ENCODE measurements at places on chromosomes 6 and 20.

- DNase-seq: no peak
Measured at GRCh38 chr6:132446141-132446854, 45.0 kb upstream of the MOXD1 start.

- no peak for DNase-seq
Measured at GRCh38 chr6:43724354-43724753, 36.8 kb upstream of the MRPS18A start.

- no peak for DNase-seq
Measured at GRCh38 chr6:73515204-73515655, 5.6 kb downstream of the EEF1A1 start.

- no peak for DNase-seq
Measured at GRCh38 chr6:106090001-106090400, 3.9 kb downstream of the PRDM1 start.

- no peak for DNase-seq
Measured at GRCh38 chr20:38129248-38129865, 35.7 kb downstream of the TGM2 start.

- no peak for DNase-seq
Measured at GRCh38 chr20:50170549-50171220, 17.2 kb upstream of the PEDS1 start.

- no peak for DNase-seq
Measured at GRCh38 chr6:9437836-9438235, 977.0 kb downstream of the TFAP2A start.

DNA sequence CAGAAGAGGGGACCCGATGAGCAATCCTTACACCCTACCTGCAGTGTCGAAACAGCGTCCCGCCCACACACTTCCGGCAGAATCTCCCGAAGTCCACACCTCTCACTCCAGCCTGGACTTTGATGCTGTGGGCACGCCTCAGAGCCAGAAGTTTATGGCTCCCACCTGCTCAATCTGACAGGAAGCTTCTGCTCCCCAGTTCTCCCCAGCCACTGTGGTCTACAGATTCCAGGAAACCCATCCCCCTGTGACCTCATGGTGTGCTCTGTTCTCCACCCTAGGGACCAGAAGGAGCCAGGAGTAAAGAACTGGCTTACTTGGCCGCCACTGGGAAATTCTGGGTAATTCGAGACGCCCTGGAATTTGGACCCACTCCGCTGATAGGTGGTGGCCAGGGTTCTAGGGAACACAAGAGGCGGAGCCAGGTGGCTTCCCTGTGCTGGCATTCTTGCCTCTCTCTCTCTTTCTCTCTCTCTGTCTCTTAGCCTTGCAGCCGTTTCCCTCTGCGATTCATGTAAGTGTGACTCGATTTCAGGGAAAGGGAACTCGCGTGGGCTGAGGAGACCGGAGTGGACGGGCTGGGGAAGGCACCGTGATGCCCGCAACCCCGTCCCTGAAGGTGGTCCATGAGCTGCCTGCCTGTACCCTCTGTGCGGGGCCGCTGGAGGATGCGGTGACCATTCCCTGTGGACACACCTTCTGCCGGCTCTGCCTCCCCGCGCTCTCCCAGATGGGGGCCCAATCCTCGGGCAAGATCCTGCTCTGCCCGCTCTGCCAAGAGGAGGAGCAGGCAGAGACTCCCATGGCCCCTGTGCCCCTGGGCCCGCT is at the start of gene TRIM15:
Gene TRIM15 (plus strand): TSS at position 457 of the 828 bp plus-strand sequence. CDS start 139 bp downstream, at position 596.
- peak; percentile 18 for DNase-seq

- DNase-seq: no peak
Measured at GRCh38 chr6:151130329-151130728, 109.4 kb upstream of the AKAP12 start.

- no peak for DNase-seq
Measured at GRCh38 chr20:34710568-34710839, 6.4 kb downstream of the TP53INP2 start.

DNA sequence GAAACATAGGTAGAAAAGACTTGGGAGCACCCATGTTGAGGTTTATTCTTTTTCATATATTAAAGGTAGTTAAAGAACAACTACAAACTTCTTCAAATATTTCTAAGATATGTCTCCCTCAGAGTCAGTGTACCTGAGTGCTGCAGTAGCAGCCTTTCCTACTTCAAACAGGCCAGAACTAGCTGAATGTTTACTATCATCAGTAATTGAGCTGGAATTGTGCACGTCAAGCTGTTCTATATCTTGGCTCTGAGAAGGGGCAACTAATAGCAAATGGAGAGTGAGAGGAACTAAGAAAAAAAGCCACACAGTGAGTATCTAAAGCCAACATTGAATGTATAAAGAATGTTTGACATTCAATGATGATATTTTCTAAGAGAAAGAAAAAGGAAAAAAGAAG is 21.7 kb downstream of the MTCL3 start:
- no peak for DNase-seq

DNA sequence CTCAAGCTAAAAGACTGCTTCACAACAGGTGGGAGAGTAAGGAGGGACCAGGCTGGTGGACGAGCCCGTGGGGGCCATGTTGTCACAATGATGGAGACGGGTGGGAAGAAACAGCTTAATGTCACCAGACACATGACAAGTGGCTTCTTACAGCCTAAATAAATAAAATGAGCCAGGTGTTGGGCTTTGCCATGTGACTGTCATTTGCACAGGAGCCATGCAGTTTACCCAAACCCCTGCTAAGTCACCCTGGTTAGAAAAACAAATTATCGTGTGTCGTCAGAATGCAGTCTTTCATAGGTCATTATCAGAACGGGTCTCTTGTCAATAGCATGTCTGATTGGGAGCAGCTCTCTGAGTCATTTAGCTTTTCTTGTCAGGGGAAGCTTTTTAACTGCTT is 18.5 kb downstream of the BTBD3 start:
- DNase-seq: no peak

GRCh38 chr6:29752451-29753308 is 29.4 kb downstream of the HLA-F start:
- peak; percentile 70 for DNase-seq

- DNase-seq: no peak
Measured at GRCh38 chr6:30885481-30885998, 1.2 kb downstream of the DDR1 start.

- no peak for DNase-seq
Measured at GRCh38 chr6:111381728-111382127, 101.3 kb downstream of the REV3L start.

DNA sequence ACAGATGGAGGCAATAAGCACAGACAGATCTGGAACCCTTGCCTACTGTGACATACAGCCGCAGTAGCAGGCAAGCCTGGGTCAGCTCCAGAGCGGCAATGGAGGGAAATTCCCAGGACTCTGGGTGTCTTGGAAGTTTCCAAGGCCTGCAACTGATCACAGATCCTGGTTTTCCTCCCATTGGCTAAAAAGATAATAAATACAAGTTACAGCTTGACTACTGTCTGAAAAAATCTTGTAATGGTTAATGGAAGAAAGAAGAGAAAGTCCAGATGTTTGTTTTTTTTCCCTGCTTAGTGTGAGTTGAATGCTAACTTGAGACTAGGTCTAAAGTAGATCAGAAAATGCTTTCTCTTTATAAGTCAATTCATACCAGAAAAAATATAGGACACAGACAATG is 307.6 kb downstream of the ALDH8A1 start:
- DNase-seq: no peak

DNA sequence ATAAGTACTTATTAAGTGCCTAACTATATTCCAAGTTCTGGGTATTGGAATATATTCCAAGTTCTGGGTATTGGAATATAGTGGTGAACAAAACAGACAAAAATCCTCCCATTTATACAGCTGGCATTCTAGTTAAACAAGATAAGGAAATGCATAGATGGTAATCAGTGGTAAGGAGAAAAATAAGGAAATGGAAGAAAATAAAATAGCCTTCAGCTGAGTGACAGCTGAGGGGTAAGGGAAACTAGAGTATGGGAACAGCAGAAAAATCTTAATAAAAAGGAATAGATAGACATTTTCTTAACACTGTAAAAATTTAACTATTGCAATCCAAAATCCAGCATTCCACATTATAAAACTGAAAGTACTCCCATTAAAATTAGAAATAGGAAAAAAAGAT is 17.2 kb upstream of the WFDC10A start:
- DNase-seq: no peak

DNA sequence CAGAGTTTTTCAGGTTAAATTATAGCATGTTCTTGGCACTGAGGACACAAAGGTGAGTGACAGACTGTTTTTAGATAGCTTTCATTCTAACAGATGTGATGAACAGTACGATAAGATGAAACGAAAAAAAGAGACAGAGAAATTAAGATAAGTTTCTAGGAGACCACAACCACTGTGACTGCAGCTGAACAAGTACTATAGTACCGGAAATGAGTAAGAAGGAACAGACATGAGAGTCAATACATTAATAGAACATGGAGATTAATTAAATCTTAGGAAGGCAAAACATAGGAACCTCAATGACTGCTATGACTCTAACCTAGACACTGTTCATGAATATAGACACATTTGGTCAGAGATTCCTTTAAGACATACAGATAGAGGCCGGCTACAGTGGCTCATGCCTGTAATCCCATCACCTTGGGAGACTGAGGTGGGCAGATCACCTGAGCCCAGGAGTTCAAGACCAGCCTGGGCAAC is 40.2 kb downstream of the HBS1L start:
- DNase-seq: no peak

GRCh38 chr6:12987783-12988182 is 271.2 kb downstream of the PHACTR1 start:
- no peak for DNase-seq

GRCh38 chr20:59772931-59773913 is 160.2 kb downstream of the SYCP2 start:
- no peak for DNase-seq

GRCh38 chr6:144394210-144394609 is 109.1 kb downstream of the UTRN start:
- DNase-seq: no peak

DNA sequence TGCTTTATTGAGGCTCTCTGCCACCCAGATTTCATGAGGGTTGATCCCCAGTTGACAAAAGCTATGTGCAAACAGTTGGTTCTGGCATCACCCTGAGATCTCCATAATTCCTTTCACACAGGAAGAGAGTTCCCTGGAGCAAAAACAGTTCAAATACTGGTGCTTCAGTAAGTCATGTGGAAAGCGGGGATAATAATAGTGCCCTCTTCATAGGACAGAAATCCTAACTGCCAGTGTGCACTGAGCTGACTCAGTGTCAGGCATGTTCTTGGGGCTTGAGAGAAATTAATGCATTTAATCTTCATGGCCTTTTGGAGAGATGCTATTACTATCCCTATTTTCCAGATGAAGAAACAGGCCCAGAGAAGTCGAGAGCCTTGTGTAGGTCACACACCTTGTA is 7.9 kb upstream of the SLC52A3 start:
- no peak for DNase-seq

DNA sequence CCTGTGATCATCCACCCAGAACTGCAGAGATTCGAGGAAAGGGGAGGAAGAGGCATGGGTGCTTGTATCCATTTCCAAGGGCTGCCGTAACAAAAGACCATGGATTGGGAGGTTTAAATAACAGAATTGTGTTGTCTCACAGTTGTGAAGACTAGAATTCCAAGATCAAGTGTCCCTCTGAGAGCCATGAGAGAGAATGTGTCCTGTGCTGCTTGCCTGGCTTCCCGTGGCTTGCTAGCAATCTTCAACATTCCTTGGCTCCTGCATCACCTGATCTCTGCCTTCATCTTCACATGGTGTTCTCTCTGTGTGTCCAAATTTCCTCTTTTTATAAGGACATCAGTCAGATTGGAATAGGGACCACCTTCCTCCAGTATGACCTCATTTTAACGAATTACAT is 69.8 kb downstream of the CDC40 start:
- no peak for DNase-seq

DNA sequence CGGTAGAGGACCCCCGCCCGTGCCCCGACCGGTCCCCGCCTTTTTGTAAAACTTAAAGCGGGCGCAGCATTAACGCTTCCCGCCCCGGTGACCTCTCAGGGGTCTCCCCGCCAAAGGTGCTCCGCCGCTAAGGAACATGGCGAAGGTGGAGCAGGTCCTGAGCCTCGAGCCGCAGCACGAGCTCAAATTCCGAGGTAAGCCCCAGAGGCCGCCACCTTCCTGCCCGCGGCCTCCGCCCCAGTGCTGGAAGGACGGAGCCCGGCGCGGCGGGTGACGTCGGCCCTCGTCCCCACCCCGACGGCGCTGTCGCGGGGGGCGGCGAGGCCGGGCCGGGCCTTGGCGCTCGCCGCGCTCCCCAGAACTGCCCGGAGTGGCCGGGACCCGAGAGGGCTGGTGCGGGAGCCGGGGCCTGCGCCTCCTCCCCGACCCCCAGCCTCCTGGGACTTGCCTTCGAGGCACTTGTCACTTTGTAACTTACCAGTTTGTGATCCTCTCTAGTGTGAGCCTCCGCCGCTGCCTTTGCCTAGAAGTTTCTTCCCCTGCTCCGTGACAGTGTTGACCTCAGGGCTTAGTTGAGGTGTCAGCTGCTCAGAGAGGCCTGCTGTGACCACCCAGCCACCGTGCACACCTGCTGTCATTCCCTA is 417 bp downstream of the VAPB start:
- DNase-seq: peak; percentile 33

DNA sequence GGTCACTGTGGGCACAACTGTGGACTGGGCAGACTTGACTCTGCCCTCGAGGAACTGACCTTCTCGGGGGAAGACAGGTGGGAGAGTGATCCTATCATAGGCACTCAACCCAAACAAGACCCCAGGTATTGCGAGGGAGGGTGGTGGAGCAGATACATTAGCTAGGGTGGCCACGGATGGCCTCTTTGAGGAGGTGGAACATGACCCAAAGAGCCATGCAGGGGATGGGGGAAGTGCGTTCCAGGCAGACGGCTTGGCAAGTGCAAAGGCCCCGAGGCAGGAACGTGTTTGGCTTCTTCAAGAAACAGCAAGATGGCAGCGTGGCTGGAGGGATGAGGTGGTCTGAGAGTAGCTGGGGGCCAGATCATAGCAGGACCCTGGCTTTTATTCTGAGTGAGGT is 167.6 kb downstream of the NFATC2 start:
- no peak for DNase-seq

DNA sequence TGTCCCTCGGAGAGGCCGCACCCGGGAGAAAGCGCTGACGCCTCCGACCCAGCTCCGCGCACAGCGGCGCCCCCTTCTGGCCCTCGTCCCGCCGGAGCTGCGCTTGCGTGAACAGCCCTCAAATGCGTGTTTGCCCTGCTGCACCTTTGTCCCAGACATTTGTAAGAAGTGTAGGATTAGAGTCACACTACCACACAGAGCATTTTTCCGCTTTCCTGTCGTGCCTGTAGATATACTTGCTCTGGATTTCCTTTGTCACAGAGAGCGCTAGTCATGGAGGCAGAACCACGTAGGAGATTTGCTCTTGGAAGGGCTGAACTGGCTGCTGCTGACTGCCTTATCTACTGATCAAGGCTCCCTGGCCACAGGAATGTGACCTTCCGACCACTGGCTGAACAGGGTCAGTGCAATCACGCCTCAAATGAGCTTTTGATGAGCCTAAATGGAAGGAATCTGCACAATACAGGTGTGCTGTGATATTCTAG is 62.3 kb downstream of the PAX1 start:
- DNase-seq: no peak

GRCh38 chr6:158160932-158161539 is 7.0 kb downstream of the SERAC1 start:
- DNase-seq: no peak
